Activated B cell treated with CpG ODN at 0.5 μM for 24 hours (primary cell): ENCODE measurements at places on chromosomes 6 and 20. TPM values are rescaled to one million over a fixed set of nuclear protein-coding genes. Genes with fewer than 3 reads are reported as not detected.

B3GAT2 gene
- not detected in 2 replicates for total RNA-seq

PAX1 gene
- not detected in 2 replicates for total RNA-seq

PRL gene
- total RNA-seq = not detected in 2 replicates

- H3K36me3 ChIP-seq = no peaks in the 10 kb centered on the region
- H3K4me3 ChIP-seq = no peak overlapping the region
- H3K4me1 ChIP-seq = no peaks in the 10 kb centered on the region
- no peak for DNase-seq
Measured at GRCh38 chr6:8207191-8207868, 105.0 kb upstream of the EEF1E1 start.

DNA sequence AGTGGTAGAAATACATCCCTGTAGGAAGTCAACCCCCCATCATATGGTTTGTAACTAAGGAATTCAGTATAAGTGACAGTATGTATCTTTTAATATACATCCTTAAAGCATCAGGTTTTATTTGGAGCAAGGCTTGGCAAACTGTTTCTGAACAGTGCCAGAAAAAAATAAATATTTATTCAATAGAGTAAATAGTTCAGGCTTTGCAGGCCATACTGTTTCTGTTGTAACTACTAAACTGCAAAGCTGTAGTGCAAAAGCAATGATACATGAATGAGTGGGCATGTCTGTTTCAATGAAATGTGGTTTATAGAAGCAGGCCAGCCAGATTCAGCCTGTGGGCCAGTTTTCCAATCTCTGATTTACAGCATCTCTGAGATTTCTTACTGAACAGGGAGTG is 977 bp downstream of the MEI4 start:
- H3K4me3 ChIP-seq = no peak overlapping the region
- no peak for DNase-seq
- no peaks in the 10 kb centered on the region for H3K4me1 ChIP-seq
- H3K27me3 ChIP-seq = no peaks in the 10 kb centered on the region

GRCh38 chr20:46651091-46651962 is at the start of gene SLC13A3:
TSS of gene SLC13A3 (minus strand) at chr20:46651459. CDS start at chr20:46651421, 38 bp downstream.
- H3K4me3 ChIP-seq = no peak within 1 kb of the TSS
- H3K27me3 ChIP-seq = peaks cover 33% of the 10 kb centered on the region
- H3K27ac ChIP-seq = no peak within 1 kb of the TSS
- DNase-seq = no peak
- no peaks in the 10 kb centered on the region for H3K36me3 ChIP-seq

GRCh38 chr6:49333345-49334125 is 129.5 kb downstream of the MMUT start:
- DNase-seq = no peak
- H3K4me3 ChIP-seq = no peak overlapping the region
- no peak overlapping the region for H3K27ac ChIP-seq
- no peaks in the 10 kb centered on the region for H3K36me3 ChIP-seq

DNA sequence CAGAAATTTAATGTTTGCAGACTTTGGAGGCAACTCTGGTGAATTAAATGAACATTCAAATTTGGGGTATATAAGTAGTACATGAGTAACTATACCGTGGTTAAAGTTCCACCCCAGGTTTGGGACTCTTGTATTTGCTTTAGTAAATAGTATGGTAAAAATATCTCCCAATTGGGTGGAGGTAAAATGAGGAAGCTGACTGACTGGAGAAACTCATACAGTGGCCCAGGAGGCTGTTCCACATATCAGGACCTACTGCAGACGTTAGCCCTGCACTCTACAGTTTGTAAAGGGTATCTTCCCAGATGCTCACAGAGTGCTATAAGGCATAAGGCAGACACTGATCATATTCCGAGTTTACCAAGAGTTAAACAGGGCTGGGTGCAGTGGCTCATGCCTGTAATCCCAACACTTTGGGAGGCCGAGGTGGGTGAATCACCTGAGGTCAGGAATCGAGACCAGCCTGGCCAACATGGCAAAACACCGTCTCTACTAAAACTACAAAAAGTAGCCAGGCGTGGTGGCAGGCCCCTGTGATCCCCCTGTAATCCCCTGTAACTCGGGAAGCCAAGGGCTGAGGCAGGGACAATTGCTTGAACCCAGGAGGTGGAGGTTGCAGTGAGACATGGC is 53.7 kb downstream of the CPXM1 start:
- no peaks in the 10 kb centered on the region for H3K36me3 ChIP-seq
- no peak for DNase-seq

DNA sequence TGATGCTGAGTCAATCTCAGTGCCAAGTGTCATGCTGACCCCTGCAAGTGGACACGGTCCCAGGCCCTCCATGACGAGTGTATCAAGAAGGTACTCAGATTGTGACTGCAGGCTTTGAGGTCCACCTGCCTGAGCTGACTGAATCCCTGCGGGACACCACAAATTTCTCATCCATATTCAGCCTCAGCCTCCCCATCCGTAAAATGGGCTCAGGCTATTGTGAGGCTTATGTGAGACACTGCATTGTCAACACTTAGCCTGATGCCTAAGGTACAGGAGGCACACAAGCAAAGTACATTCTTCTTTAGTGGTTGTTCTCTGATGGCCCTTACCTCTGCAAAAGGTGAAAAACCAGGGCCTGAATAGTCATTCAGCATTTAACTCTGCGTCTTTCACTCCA is 70.4 kb upstream of the NFATC2 start:
- H3K27ac ChIP-seq = no peak overlapping the region
- no peaks in the 10 kb centered on the region for H3K4me1 ChIP-seq
- no peak for DNase-seq
- no peaks in the 10 kb centered on the region for H3K36me3 ChIP-seq
- no peak overlapping the region for H3K4me3 ChIP-seq
- peaks cover 28% of the 10 kb centered on the region for H3K27me3 ChIP-seq

GRCh38 chr6:157246771-157247484 is 76.4 kb downstream of the TMEM242 start:
- no peaks in the 10 kb centered on the region for H3K36me3 ChIP-seq
- peaks cover 16% of the 10 kb centered on the region for H3K27me3 ChIP-seq
- H3K4me1 ChIP-seq = no peaks in the 10 kb centered on the region
- H3K27ac ChIP-seq = no peak overlapping the region
- H3K4me3 ChIP-seq = no peak overlapping the region

DNA sequence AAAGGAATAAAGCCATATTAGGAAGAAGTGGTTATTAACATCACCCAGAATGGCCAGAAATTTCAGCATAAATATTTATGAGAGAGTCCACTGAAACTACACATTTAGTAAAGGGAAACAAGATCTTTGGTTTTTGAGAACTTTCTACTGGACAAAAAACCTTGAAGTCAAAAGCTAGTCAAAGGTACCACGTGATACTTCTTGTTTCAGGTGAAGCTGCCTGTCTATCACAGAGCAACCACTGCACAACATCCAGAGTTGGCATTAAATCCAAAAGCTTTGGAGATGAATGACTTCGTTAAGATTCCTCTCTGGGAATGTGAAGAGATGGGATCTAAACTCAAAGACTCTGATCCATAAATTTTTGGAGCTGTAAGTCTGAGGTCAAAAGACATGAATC is 137.0 kb downstream of the KCNQ5 start:
- H3K27me3 ChIP-seq = no peaks in the 10 kb centered on the region
- H3K27ac ChIP-seq = no peak overlapping the region
- no peaks in the 10 kb centered on the region for H3K36me3 ChIP-seq
- H3K4me1 ChIP-seq = peaks cover 2% of the 10 kb centered on the region
- H3K4me3 ChIP-seq = no peak overlapping the region
